ENCODE measurements at places on chromosomes 16 and 17.

DNA sequence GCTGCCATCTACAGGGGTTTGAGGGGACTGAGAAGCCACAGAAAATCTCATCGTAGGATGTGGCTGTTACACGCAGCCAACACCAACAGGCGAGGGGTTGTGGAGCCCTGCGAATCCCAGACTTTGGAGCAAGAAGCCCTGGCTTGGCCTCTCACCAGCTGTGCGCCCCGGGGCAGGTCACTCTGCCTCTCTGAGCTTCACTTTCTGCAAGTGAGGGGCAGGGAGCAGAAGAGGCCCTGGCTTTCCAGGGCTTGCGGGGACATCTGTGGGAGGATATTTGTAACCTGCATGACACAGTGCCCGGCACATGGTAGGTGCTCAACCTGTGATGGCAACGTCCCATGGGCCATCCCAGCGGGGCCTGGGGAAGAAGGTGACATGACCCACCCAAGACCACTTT is 32.9 kb upstream of the CIBAR2 start:
- no peak for DNase-seq

- DNase-seq: no peak
Measured at GRCh38 chr16:50696126-50696525, 2.7 kb downstream of the NOD2 start.

GRCh38 chr17:45433159-45433535 is 477 bp upstream of the ARHGAP27 start:
- no peak for DNase-seq

DNA sequence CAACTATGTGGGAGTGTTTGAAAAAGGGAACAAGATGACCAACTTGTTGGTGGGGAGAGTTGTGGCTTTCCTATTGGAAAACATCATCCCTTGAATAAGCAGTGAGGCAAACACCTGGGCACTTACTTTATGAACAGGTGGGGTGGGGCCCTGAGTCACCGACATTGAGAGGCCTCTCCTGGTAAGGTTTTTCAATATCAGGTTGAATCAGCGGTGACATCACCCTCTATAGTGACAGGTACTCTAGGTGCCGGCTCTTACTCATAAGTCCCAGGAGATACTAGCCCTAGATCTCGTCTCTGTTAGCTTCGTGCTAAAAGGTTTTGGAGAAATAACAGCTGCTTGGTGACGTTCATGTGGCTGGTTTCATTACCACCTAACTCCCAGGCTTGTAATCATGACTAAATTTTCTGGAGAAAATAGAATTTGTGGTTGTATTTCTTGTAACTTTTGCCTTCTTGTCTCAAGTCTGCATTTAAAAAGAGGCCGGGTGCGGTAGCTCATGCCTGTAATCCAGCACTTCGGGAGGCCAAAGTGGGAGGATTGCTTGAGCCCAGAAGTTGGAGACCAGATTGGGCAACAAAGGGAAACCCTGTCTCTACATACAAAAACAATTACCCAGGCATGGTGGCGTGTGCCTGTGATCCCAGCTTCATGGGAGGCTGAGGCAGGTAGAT is 19.3 kb downstream of the CDH1 start:
- no peak for DNase-seq

GRCh38 chr16:66254751-66255150 is 111.7 kb upstream of the CDH5 start:
- DNase-seq: no peak

DNA sequence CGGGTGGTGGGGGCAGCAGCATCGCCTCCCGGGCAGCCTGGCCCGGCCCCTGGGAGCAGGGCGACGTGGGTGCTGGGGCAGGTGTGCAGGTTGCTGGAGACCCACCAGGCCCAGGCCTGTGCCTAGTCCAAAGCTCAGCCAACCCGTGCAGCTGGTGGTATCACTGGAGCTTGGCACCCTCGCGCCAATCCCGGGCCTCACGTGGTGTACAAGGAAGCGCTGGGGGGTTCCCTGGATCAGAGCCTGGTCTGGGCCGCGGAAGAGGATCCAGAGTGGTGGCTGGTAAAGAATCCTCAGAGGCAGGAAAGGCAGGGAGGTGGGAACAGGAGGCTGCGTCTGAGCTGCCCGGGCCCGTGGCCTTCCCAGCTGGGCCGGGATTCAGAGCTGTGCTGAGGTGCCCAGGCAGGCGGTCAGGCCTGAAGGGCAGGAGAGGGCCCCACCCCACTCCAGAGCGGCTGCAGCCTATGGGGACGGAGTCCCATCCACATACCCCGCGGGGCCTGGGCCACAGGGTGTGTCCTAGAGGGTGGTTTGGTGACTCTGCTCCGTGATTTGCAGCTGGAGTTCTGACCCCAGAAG is 36.2 kb downstream of the ZFPM1 start:
- no peak for DNase-seq

- DNase-seq: no peak
Measured at GRCh38 chr16:4419402-4419959, 3.1 kb upstream of the CORO7 start.

- DNase-seq: no peak
Measured at GRCh38 chr17:56809106-56809819, 24.5 kb downstream of the C17orf67 start.

- no peak for DNase-seq
Measured at GRCh38 chr17:2631211-2631610, 37.8 kb downstream of the PAFAH1B1 start.

DNA sequence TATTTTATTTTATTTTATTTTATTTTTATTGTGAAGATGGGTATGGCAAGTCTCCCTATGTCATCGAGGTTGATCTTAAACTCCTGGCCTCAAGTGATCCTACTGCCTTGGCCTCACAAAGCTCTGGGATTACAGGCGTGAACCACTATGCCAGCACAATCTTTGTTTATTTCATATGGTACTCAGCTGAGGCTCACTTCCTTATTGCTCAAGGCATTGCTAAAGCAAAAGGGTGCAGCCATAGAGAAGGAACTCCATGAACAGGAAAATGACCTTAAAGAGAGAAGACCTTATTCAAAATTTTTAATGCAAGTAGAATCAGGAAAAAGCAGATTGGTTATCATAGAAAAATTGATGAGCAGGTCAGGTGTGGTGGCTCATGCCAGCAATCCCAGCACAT is 110.6 kb upstream of the RBBP6 start:
- no peak for DNase-seq

- peak; percentile 42 for DNase-seq
Measured at GRCh38 chr16:85372627-85373372, 240.3 kb upstream of the GSE1 start.

DNA sequence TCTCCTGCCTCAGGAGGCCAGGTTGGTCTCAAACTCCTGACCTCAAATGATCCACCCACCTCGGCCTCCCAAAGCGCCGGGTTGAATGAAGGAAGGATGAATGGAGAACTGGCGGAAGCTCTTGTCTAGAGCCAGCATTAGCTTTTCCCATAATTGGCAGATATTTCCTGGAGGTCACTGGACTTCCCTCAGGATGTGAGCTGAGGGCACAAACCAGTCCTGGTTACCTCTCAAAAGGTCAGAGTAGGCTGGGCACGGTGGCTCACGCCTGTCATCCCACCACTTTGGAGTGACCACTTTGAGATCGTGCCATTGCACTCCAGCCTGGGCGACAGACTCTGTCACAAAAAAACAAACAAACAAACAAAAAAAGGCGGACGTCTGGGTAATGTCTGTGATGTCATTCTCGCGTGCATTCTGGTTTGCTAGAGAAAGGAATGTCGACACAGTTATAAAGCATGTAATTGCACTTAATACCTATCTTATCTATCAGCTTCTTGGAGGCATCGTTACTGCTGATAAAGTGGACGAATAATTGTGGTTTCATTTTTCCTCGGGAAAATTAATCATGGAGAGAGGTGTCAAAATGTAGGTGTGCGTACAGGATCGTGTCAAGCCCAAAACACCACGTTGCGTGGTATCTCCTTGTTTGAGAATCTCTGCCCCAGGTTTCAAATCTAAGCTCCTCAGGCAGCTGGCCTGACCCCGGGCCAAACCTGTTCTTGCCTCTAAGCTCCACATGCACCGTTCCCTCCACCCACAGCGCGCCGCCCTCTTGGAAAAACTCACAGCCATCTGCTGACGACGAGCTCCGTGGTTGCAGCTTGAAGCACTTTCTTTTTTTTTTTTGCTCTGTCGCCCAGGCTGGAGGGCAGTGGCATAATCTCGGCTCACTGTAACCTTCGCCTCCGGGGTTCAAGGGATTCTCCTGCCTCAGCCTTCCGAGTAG is 6.4 kb upstream of the CRK start:
- DNase-seq: no peak

GRCh38 chr16:4110065-4110464 is 6.2 kb downstream of the ADCY9 start:
- no peak for DNase-seq

GRCh38 chr16:55453909-55454308 is 25.1 kb upstream of the MMP2 start:
- DNase-seq: no peak

- DNase-seq: no peak
Measured at GRCh38 chr16:87734644-87735043, 31.1 kb downstream of the KLHDC4 start.

GRCh38 chr17:29256735-29257466 is 10.2 kb downstream of the CRYBA1 start:
- no peak for DNase-seq

DNA sequence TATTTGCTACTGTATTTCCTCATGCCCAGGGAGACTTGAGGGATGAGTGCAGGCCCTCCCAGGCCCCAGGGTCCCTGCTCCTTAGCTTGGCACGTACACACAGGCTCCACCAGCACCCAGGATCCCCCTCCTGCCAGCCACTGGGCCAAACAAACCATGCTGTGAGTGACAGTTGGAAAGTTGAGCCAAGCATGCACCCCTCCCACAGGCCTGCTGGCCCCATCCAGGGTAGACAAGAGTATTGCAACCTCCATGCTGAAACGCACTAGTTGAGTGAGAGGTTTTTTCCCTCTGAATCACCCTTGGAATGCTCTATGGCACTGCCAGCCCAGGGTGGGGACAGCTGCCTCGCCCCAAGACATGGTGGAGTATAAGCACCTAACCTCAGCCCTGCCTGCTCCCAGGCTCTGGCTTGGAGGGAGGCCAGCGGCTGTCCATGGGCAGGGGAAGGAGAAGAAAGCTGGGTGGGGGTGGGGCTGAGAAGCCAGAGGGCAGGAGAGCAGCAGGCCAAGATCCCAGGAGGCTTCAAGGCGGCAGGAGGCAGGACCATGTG is 49.6 kb downstream of the PITPNM3 start:
- DNase-seq: no peak

DNA sequence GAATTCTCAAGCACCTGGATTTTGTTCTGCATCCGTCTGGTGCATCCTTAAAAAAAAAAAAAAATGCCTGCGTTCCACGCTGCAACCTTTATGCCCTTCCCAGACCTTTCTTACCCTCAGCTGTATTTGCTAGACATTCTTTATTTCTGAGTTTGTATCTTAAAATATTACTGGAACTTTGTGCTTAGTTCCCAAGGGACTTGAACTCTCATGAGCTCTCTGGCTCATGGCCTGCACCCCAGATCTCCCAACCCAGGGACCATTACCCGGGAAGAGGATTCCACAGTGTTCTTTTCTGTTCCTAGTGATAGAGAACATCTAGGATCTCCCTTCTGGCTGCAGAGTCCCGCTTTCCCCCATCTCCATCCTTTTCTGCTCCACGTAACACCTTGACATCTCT is 28.9 kb upstream of the CLEC18A start:
- DNase-seq: no peak

GRCh38 chr17:49441578-49441977 is 26.9 kb upstream of the PHB1 start:
- DNase-seq: no peak

- no peak for DNase-seq
Measured at GRCh38 chr16:73274140-73274539, 226.2 kb upstream of the ZFHX3 start.

DNA sequence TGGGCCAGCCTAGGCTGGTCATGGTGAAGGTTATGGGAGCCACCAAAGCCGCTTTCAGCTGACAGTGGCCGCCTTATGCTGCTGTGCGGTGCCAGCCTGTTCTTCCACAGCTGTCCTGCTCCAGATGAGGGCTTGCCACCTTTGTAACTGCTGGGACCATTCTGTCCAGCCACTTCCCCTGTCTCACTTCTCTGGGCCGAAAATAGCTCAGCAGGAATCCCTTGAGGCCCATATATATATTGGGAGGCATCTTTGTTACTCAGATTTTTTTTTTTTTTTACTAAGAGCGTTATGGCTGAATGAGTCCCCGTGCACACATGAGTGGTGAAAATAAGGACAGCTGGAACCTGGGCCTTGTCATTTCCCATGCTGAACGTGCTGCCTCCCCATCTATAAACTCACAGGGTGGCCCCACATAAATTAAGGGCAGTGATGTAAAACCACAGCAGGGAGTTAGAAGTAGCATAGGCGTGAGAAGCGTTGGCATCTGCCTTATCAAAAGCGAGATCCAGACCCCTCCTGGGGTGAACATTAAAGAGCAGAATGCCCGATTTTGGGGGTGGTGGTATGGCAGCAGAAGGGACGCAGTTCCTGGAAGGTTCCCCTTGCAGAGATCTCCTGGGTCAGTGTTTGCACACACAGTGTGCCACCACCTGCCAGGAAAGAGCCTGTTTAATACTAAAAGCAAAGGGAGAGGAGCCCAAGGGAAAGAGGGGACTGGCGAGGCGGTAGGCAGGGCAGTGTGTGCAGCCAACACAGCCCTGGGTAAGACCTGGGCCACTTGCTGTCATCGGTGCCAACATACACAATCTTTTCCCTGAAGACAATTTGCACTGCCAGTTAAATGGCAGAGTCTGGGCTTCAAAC is 57.8 kb downstream of the USP43 start:
- no peak for DNase-seq

GRCh38 chr17:80855948-80856862 is 135.4 kb upstream of the CHMP6 start:
- peak; percentile 72 for DNase-seq

GRCh38 chr16:89921131-89921701 is 1.9 kb upstream of the TUBB3 start:
- no peak for DNase-seq

DNA sequence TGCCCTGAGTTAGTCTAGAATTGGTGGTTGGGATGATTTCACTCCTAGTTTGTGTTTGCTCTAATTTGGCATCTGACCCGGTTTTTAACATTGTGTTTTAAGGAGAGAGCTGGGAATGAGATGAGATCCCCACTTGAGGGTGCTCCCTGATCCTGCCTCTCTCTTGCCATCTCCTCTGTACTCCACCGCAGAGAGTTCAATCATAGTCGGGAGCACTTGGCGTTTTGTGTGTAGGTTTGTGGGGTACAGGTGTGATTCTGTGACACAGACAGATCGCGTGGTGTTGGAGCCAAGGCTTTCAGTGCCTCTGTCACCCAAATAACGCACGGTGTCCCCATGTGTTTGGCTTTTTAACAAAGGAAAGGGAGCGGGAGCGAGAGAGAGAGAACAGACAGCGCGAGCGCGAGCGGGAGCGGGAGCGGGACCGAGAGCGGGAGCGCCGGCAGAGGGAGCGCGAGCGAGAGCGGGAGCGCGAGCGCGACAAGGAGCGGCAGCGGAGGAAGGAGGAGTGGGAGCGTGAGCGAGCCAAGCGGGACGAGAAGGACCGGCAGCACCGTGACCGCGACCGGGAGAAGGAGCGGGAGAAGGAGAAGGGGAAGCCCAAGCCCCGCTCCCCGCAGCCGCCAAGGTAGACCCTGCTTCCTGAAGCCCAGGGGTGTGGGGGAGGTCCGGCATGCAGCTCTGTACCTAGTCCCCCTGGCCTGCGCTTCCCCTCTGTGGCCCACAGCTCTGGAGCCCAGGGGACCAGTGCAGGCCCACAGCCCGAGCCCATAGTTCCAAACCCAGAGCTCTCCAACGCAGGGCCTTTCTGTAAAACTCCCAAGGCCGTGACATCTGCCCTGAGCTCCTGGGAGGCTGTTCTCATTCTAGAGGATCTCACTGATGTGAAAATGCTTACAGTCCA is 27.2 kb upstream of the IL17C start:
- no peak for DNase-seq
